Activated CD4-positive, alpha-beta T cell treated with anti-CD3 and anti-CD28 coated beads, Interleukin-2, amount 10 ng/mL, durations not matched to agents 7 days and 5 days (primary cell): ENCODE measurements at places on chromosomes 3 and 15.

GRCh38 chr3:43001556-43002121, 22.5 kb downstream of the GASK1A start:
- no peaks in the 10 kb centered on the region for H3K27me3 ChIP-seq
- H3K4me3 ChIP-seq, result no peak overlapping the region
- no peak overlapping the region for H3K27ac ChIP-seq
- H3K4me1 ChIP-seq, result peaks cover 2% of the 10 kb centered on the region

DNA sequence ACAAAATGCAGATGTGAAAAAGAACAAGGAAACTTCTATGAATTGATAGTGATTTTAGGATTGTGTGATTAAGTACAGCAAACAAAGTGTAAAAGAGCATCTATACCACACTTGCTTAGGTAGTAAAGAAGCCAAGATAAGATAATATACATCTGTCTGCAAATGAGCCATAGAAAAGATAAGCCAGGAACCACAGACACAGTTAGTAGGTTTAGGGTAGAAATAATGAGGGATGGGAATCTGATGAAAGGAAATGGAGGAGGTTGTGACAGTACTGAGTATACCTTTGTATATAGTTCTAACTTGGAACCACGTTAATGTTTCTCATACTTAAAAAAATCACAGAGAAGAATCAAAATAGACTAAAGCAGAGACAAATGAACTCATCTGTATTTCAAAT, 54.0 kb downstream of the TCF12 start:
- peaks cover 2% of the 10 kb centered on the region for H3K36me3 ChIP-seq
- no peaks in the 10 kb centered on the region for H3K27me3 ChIP-seq
- no peak overlapping the region for H3K27ac ChIP-seq
- DNase-seq, result no peak
- peaks cover 31% of the 10 kb centered on the region for H3K4me1 ChIP-seq

GRCh38 chr15:61621865-61622264, 392.8 kb upstream of the RORA start:
- peaks cover 2% of the 10 kb centered on the region for H3K27me3 ChIP-seq
- no peak for DNase-seq
- no peaks in the 10 kb centered on the region for H3K36me3 ChIP-seq
- no peaks in the 10 kb centered on the region for H3K4me1 ChIP-seq
- no peak overlapping the region for H3K4me3 ChIP-seq
- no peak overlapping the region for H3K27ac ChIP-seq

- no peak for DNase-seq
- H3K36me3 ChIP-seq, result no peaks in the 10 kb centered on the region
- H3K4me1 ChIP-seq, result peaks cover 4% of the 10 kb centered on the region
- no peaks in the 10 kb centered on the region for H3K27me3 ChIP-seq
- no peak overlapping the region for H3K27ac ChIP-seq
Observed at GRCh38 chr3:29516164-29516563, 235.3 kb downstream of the RBMS3 start.

DNA sequence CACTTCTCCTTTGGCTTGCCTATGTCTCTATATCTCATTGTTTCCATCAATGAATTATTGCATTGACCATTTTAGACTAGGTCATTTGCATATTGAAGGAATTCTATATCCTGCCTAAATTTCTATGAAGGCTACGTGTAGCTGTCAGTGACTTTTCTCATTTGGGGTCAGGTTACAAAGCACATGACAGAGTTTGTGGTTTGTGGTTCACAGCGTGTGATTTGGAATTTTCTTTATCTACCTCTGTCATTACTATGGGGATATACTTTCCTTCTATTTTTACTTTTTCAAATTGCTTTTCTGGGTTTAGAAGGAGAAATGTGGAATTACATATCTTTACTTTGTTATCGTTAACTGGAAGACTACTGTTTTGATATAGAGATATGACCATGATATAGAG, 317.3 kb upstream of the CFAP20DC start:
- no peaks in the 10 kb centered on the region for H3K27me3 ChIP-seq
- no peaks in the 10 kb centered on the region for H3K36me3 ChIP-seq
- no peak for DNase-seq
- H3K4me3 ChIP-seq, result no peak overlapping the region
- no peak overlapping the region for H3K27ac ChIP-seq
- peaks cover 6% of the 10 kb centered on the region for H3K4me1 ChIP-seq

GRCh38 chr15:51051776-51052175, 42.9 kb downstream of the TNFAIP8L3 start:
- no peaks in the 10 kb centered on the region for H3K4me1 ChIP-seq
- peaks cover 15% of the 10 kb centered on the region for H3K27me3 ChIP-seq
- no peak for DNase-seq
- H3K4me3 ChIP-seq, result no peak overlapping the region
- no peak overlapping the region for H3K27ac ChIP-seq

GRCh38 chr15:39451121-39451688, 129.7 kb upstream of the THBS1 start:
- H3K4me1 ChIP-seq, result no peaks in the 10 kb centered on the region
- DNase-seq, result no peak
- H3K27me3 ChIP-seq, result peaks cover 33% of the 10 kb centered on the region
- H3K4me3 ChIP-seq, result no peak overlapping the region
- H3K27ac ChIP-seq, result no peak overlapping the region
- no peaks in the 10 kb centered on the region for H3K36me3 ChIP-seq

GRCh38 chr3:150631515-150632221, 28.5 kb downstream of the SELENOT start:
- H3K27me3 ChIP-seq, result no peaks in the 10 kb centered on the region
- H3K4me3 ChIP-seq, result no peak overlapping the region
- H3K36me3 ChIP-seq, result peaks cover 32% of the 10 kb centered on the region
- DNase-seq, result no peak

DNA sequence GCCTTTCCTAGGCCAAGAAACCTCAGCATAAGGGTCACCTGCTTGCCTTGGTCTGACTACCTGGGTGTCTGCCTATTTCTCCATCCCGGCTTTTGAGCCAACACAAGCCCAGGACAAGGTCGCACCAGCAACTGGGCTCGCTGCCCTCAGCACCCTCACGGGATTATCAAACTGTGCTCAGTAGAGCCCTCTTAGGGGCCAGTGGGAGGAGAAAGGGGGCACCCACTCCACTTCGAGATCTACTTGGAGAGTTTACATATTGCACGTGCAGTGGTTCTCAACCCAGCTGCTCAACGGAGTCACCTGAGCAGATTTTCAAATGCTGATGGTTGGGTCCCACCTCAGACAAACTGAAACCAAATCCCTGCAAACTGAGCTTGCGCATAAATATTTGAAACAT, 31.1 kb downstream of the TSPAN3 start:
- H3K27me3 ChIP-seq, result no peaks in the 10 kb centered on the region
- peaks cover 73% of the 10 kb centered on the region for H3K36me3 ChIP-seq
- H3K4me1 ChIP-seq, result peaks cover 7% of the 10 kb centered on the region
- DNase-seq, result no peak
- H3K4me3 ChIP-seq, result no peak overlapping the region

DNA sequence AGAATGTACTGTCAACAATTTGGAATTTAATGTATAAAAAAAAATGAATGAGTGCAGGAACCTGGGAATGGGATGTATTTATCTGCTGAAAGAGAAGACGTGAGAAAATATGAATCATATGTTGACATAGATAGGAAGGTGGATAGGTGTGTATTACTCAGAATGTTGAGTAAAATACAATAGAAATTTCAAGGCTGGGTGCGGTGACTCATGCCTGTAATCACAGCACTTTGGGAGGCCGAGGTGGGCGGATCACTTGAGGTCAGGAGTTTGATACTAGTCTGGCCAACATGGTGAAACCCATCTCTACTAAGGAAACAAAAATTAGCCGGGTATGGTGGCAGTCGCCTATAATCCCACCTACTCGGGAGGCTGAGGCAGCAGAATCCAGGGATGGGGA, 202.8 kb downstream of the CADM2 start:
- H3K27ac ChIP-seq, result no peak overlapping the region
- H3K27me3 ChIP-seq, result no peaks in the 10 kb centered on the region
- H3K36me3 ChIP-seq, result no peaks in the 10 kb centered on the region
- no peak for DNase-seq

- DNase-seq, result no peak
- H3K36me3 ChIP-seq, result no peaks in the 10 kb centered on the region
- no peak overlapping the region for H3K27ac ChIP-seq
- no peaks in the 10 kb centered on the region for H3K4me1 ChIP-seq
Observed at GRCh38 chr3:27025718-27026117, 343.5 kb downstream of the NEK10 start.

GRCh38 chr3:30232142-30232541, 374.3 kb upstream of the TGFBR2 start:
- peaks cover 16% of the 10 kb centered on the region for H3K4me1 ChIP-seq
- H3K27me3 ChIP-seq, result no peaks in the 10 kb centered on the region
- H3K27ac ChIP-seq, result no peak overlapping the region
- peaks cover 8% of the 10 kb centered on the region for H3K36me3 ChIP-seq
- H3K4me3 ChIP-seq, result no peak overlapping the region
- no peak for DNase-seq

DNA sequence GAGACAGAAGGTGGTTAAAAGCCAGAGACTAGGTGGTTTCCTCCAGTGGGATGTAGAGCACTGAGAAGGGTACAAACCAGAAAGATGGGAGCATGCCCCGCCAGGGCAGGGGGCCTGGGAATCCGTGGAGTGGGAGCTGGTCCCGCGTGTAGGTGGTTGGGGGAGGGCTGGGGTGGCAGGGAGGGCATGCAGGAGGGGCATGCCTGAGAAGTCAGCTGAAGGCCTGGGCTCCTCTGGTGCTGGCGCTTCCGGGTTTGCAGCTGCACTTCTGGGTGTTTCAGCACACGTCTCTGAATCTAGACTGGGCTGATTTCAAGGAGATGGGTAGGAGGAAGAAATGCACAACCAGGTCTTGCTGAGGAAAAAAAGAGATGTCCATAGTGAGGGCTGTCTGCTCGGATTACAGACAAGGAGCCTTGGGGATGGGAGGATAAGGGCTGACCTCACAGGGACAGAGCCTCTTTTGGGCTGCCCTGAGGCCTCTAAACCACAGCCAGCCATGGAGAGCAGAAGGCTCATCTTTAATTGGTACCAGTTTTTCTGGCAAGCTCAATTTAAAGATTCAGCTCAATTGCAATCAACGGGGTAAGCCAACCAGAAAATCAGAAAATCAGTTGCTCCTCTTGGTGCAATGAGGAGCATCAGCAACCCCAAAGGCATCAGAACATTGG, 151.9 kb downstream of the FAM43A start:
- no peak overlapping the region for H3K4me3 ChIP-seq
- H3K36me3 ChIP-seq, result no peaks in the 10 kb centered on the region
- no peaks in the 10 kb centered on the region for H3K4me1 ChIP-seq
- no peaks in the 10 kb centered on the region for H3K27me3 ChIP-seq
- H3K27ac ChIP-seq, result no peak overlapping the region
- DNase-seq, result no peak

DNA sequence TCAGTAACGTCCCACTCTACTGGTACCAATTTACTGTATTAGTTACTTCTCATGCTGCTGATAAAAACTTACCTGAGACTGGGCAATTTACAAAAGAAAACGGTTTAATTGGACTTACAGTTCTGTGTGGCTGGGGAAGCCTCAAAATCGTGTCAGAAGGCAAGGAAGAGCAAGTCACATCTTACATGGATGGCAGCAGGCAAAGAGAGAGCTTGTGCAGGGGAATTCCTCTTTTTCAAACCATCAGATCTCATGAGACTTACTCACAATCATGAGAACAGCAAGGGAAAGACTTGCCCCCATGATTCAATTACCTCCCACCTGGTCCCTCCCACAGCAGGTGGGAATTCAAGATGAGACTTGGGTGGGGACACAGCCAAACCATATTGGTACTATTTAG, 908.2 kb upstream of the NR2F2 start:
- H3K4me3 ChIP-seq, result no peak overlapping the region
- no peak overlapping the region for H3K27ac ChIP-seq
- H3K4me1 ChIP-seq, result no peaks in the 10 kb centered on the region

- peaks cover 38% of the 10 kb centered on the region for H3K36me3 ChIP-seq
- no peak overlapping the region for H3K4me3 ChIP-seq
- H3K4me1 ChIP-seq, result peaks cover 65% of the 10 kb centered on the region
- no peaks in the 10 kb centered on the region for H3K27me3 ChIP-seq
- H3K27ac ChIP-seq, result no peak overlapping the region
- no peak for DNase-seq
Observed at GRCh38 chr15:63233667-63234423, 43.6 kb upstream of the APH1B start.

DNA sequence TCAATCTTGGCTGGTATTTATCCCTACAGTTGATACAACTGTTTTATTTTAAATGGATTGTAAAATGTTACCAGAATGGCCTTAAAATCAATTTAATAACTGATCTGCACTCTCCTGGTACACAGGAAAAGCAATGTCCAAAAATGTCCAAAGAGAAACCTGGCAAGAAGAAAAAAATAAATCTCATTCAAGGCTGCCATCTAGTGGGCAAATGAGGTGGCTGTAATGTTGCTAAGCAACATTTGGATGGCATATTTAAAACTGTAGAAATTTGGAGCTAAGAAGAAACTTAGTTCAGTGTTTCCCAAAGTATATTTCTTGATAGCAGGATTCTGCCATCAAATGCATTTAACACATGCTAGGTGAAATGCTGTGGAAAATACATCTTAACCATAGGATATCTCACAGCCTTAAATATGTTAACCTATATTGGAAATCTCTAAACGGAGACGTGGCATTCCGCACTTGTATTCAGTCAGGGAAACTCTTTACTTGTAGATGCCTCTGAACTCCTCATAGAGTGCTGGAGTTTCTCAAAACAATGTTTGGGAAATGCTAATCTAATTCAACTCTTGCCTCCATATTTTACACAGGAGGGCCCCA, 216.8 kb downstream of the ERC2 start:
- H3K4me3 ChIP-seq, result no peak overlapping the region
- no peaks in the 10 kb centered on the region for H3K36me3 ChIP-seq
- no peaks in the 10 kb centered on the region for H3K4me1 ChIP-seq
- DNase-seq, result peak; percentile 34
- H3K27me3 ChIP-seq, result peaks cover 2% of the 10 kb centered on the region

GRCh38 chr15:64949383-64950186, 37.9 kb downstream of the ANKDD1A start:
- H3K4me3 ChIP-seq, result no peak overlapping the region
- peaks cover 2% of the 10 kb centered on the region for H3K36me3 ChIP-seq
- no peak for DNase-seq
- H3K27ac ChIP-seq, result no peak overlapping the region
- H3K27me3 ChIP-seq, result no peaks in the 10 kb centered on the region

- no peaks in the 10 kb centered on the region for H3K36me3 ChIP-seq
- H3K4me1 ChIP-seq, result peaks cover 10% of the 10 kb centered on the region
- H3K27ac ChIP-seq, result no peak overlapping the region
- no peak for DNase-seq
Observed at GRCh38 chr15:69592954-69593353, 140.3 kb downstream of the RPLP1 start.

- no peaks in the 10 kb centered on the region for H3K27me3 ChIP-seq
- H3K36me3 ChIP-seq, result peaks cover 2% of the 10 kb centered on the region
- H3K4me3 ChIP-seq, result no peak overlapping the region
- no peak for DNase-seq
- no peak overlapping the region for H3K27ac ChIP-seq
- H3K4me1 ChIP-seq, result no peaks in the 10 kb centered on the region
Observed at GRCh38 chr3:177665122-177665808, 468.0 kb upstream of the TBL1XR1 start.

- H3K36me3 ChIP-seq, result no peaks in the 10 kb centered on the region
- H3K4me3 ChIP-seq, result no peak overlapping the region
- H3K4me1 ChIP-seq, result no peaks in the 10 kb centered on the region
- H3K27ac ChIP-seq, result no peak overlapping the region
- H3K27me3 ChIP-seq, result no peaks in the 10 kb centered on the region
Observed at GRCh38 chr3:127092776-127093175, 100.2 kb upstream of the PRR23E start.
